ENCODE measurements at places on chromosomes 6 and 20.

GRCh38 chr6:21915707-21916260, 322.2 kb downstream of the SOX4 start:
- DNase-seq: no peak

DNA sequence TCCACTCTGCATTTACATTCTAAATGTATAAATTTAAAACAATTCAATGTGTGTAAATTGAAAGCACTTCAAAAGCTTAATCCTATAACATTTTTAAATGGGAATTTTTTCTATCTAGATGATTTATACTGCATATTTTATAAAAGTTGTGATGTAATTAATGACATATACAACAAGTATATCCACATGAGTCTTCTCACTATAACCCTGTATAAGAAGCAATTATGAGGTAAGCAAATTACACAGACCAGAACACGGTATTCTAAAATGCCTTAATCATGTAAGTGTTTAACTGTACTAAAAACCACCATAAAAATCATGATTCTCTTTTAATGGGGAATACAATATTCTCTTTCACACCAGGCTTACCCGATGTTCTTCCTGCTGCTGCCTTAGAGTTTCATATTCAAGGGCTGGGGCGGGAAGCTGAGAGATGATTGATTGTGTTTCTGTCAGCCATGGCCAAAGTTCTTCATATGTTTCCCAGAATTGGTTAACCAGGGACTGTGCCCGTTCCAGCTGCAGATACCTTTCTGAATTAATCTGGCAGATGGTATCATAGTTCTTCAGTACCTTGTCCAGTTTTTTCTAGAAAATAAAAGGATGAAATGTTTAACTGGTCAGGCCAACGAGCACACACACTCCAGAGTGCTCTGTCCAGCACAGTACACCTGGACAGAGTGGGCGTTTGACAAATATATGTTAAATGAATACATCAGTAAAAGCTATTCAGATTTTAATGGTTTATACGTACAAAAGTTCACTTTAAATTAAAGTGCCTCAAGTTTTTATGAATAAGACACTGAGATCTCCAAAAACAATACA, 127.4 kb downstream of the DST start:
- DNase-seq: no peak

- DNase-seq: no peak
Measured at GRCh38 chr6:36998723-36999038, 6.8 kb upstream of the FGD2 start.

GRCh38 chr6:111604259-111605099, 1.2 kb downstream of the TRAF3IP2 start:
- DNase-seq: no peak

DNA sequence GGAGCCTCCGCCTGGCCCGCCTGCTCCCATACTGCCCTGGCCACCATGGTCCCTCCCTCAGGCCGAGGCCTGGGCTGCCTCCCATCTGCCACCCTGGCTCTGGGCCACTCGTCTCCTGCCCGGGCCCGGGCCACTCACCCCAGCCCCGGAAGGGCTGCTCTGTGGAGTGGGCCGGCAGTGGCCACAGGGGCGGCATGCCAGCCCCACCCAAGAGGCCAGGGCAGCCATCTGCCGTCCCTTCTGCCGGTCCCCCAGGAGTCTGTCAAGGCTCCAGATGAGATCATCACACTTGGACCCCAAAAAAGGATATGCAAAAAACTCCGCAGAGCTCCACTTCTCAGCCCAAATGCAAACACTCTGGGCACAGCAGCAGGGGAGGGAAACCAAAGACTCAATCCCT, 23.8 kb upstream of the TLDC2 start:
- DNase-seq: no peak

- no peak for DNase-seq
Measured at GRCh38 chr20:2899243-2899642, 26.0 kb downstream of the PTPRA start.

DNA sequence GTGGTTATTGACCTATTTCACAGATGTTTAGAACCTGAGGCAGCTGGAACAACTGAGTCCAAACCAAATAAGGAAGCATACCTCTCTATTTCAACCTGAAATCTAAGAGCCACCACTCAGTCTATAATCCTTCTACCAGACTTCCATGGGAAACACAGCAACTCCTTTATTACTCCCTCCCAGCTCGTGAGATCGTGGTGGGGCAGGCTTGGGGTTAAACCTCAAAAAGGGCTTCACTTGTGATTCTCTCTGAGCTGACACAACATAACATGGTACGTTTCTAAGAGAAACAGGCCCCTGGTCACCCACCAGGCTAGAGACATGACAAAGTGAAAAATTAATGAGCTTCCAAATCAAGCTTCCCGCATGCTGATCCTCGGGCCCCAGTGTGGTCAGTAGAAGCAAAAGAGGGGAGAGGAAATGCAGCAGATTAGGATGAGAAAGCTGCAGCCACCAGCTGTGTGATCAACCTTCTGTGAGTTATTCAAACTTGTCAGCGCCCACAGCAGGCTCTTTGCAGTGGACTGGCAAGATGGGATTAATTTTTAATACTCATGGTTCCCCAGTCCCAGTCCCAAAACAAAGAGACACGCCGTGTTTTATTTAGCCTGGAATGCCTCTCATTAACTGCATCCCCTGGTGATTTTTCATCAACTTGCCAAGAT, 9.3 kb downstream of the PKHD1 start:
- DNase-seq: no peak

- no peak for DNase-seq
Measured at GRCh38 chr20:4817230-4817671, 95.5 kb downstream of the PRND start.

DNA sequence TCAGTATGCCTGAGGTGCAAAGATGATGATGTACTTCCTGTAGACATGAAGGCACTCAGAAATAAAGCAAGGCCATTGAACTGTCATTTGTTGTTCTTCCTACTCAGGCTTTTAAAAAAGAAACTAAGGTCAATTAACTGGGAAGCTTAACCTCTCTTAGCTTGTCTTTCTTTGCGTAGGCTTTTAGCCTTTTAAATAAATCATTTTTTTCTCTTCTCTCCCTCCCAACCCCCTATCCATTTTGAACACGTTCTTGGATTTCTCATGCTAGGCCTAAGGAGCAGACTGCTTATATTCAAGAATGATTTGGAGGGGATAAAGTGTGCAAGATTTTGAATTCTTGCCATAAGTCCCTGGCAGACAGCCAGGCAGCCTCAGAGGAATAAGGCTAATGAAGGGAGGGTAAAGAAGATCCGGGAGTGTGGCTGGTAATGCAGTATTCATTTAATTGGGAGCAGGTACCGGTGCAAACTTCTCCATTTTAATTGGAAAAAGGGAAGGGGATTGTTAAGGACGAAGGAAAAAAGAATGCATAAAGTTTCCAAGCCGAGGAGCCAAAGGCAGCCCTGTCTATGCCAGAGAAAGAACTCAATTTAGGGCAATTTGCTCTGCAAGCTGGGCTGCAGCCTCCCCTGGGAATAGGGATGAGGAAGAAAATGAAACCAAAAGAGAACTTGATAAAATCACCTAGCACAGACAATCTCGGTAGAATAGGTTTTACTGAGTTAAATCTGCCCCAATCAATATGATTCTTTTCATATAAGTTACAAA, 343.8 kb upstream of the MMS22L start:
- no peak for DNase-seq

- DNase-seq: no peak
Measured at GRCh38 chr6:161254464-161255253, 19.2 kb downstream of the AGPAT4 start.

DNA sequence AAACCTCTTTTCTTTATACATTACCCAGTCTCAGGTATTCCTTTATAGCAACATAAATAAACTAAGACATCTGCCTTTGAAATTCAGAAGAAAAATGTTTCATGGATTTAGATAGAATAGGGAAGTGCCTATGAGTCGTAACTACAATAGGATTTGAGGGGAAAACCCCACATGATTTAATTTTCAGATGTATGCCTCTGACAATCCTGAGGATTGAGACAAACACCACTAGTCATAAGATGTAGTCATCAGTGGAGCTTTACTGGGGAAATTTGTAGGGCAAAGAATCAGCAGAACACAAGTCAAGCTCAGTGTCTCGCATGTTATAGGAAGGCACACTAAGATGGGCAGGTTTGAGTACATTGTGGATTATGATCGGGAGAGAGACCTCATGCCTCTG, 566.4 kb downstream of the BMP2 start:
- DNase-seq: no peak

DNA sequence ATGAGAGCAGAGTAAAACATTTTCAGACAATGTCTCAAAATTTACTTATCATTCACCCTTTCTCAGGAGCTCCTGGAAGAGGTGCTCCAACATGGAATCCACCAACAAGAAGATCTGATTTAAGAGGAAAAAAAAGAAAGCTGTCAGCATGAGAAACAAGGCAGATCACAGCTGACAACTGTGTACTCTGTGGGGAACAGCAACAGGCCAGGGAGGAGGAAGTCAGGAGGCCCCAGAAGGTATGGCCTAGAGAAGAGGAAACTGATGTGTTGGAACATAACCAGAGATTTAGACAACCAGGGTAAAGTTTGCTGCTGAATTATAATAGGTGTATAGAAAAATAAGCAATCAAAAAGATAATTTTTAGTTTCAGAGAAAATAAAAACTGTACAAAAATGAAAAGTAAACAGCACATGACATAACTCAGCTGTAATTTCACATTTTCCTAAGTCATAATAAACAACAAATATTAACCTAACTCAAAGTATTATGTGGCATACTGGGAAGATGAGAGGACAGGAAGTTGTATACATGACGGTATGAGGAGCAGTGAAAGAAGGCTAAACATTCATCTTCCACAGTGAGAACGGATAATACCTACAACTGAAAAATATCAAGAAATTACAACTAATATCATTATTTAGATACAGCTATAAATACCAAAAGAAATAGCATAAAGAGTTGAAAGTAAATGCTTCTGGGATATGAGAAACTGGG, 113.6 kb upstream of the EMILIN3 start:
- DNase-seq: no peak

DNA sequence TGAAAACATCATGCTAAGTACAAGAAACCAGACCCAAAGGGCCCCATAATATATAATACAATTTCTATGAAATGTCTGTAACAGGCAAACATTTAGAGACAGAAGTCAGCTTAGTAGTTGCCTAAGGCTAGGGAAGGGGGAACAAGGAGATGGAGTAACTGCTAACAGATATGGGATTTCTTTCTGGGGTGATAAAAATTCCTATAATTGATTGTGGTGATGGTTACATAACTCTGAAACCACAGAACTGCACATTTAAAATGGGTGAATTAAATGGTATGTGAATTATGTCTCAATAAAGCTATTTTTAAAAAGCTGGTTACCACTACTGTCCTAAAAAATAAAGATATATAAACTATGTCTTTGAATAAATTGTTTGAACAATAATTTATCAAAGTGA, 3.2 kb downstream of the CEP162 start:
- DNase-seq: no peak

GRCh38 chr20:14259689-14260088, 77.7 kb downstream of the FLRT3 start:
- DNase-seq: no peak

DNA sequence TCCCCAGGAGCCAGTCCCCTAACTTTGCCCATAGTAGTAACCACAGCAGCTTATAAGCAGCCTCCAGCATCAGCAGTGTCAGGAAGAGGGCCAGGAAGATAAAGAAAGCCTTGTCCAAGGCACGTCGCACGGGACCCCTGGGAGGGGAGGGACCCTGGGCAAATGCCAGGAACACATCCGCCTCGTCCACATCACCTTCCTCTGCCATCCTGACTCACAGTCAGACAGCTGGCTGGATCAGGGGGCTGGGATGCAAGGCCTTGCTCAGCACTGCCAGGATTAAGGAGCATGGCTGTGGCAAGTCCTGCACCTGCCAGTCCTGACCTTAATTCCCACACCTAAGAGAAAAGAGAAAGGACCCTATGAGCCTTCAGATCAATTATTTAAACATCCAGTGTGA, 11.5 kb upstream of the ZBTB22 start:
- no peak for DNase-seq

DNA sequence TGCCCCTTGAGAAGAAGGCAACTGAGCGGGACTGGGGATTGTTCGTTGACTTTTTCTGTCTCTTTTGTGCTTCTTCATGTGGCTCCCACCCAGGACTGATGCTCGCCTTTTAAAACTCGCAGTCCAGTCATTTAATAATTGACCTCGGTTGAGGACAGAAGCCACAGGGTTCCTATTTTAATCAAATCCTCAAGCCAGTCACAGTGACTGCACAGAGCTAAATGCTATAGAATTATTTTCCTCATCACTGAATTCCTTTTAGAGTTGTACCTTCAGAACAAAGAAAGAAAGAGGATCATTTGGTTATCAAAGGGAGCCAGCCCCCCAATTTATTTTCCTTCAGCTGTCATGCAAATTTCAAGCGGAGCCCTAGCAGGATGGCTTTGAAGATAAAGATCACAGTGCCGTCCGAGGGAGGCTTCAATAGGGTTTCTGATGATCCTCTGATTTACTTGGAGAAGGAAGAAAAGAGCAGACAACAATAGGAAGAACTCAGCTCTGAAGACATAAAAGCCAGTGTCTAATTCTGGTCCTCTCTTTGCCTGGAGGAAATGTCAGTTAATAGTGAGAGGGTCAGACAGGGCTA, 186.6 kb downstream of the DOK5 start:
- peak; percentile 27 for DNase-seq

- DNase-seq: no peak
Measured at GRCh38 chr6:154266560-154267099, 90.0 kb downstream of the IPCEF1 start.

DNA sequence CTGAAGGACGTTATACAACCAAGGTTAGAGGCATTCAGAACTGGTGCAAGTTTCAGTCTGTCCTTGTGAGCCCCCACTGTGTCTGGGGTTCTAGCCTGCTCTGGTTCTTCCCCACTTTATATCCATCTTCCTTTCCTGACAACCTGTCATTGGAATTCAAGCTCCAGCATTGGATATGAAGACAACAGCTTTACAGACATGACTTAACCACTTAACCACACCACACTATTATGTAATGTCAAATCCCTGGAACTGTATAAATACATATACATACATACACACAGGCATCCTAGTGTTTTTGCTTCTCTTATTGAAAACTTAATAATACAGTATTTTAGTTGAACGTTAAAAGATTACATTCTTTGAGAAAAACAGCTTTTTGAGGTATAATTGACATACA, 217.9 kb upstream of the SGK1 start:
- no peak for DNase-seq

GRCh38 chr20:48703511-48704219, 124.1 kb downstream of the PREX1 start:
- no peak for DNase-seq

DNA sequence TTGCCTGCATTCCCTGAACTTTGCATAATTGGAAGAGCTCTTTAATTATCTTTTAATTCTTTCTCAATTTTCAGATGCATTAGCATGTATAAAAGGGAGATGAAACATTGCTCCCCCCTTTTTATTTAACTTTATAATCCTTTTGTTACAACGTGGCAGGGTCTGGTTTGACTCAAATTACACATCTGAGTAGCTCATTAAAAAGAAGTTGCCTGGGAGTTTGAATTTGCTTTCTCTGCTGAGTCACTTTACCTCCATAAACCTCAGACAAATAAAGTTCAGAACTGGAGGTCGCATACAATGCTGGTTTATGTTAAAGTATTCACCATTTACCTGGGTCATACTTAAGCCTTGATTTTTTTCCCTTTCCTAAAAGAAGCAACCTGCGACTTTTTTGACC, 495.2 kb downstream of the PREX1 start:
- no peak for DNase-seq
